ENCODE measurements at places on chromosomes 2 and 18. TPM values are rescaled to one million over a fixed set of nuclear protein-coding genes. Genes with fewer than 3 reads are reported as not detected.

DNA sequence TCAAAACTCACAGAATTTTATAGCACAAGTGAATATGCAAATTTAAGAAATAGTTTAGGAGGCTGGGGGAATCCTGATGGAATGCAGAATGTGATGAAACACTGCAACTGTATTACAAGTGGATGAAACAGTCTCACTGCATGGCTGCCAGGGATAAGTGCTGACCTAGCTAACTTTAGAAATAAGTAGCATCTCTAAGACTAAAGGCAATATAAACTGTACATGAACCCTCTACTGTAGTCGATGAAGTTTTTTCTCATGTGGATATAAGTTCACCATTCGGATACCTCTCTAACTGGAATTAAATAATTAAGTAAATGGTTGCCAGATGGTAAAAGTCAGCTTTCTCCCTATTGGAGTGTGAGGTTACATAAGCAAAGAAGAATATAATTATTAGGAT lies 777.8 kb upstream of the RAB6C start:
- H3K36me3 ChIP-seq, result no peaks in the 10 kb centered on the region
- no peak overlapping the region for H3K4me3 ChIP-seq
- DNase-seq, result no peak
- no peaks in the 10 kb centered on the region for H3K4me1 ChIP-seq

- no peaks in the 10 kb centered on the region for H3K36me3 ChIP-seq
- H3K27ac ChIP-seq, result no peak overlapping the region
- DNase-seq, result no peak
- peaks cover 9% of the 10 kb centered on the region for H3K27me3 ChIP-seq
- no peaks in the 10 kb centered on the region for H3K4me1 ChIP-seq
Observed at GRCh38 chr2:224173210-224173609, 134.1 kb upstream of the SERPINE2 start.

The SERPINB3 gene
- total RNA-seq, result not detected

GRCh38 chr2:162297925-162298552 lies 20.4 kb downstream of the IFIH1 start:
- DNase-seq, result no peak
- H3K27ac ChIP-seq, result no peak overlapping the region
- no peak overlapping the region for H3K4me3 ChIP-seq

GRCh38 chr2:203301667-203302066 lies 26.5 kb upstream of the ABI2 start:
- no peaks in the 10 kb centered on the region for H3K27me3 ChIP-seq
- H3K4me1 ChIP-seq, result no peaks in the 10 kb centered on the region
- no peak overlapping the region for H3K27ac ChIP-seq
- no peak overlapping the region for H3K4me3 ChIP-seq
- no peak for DNase-seq

DNA sequence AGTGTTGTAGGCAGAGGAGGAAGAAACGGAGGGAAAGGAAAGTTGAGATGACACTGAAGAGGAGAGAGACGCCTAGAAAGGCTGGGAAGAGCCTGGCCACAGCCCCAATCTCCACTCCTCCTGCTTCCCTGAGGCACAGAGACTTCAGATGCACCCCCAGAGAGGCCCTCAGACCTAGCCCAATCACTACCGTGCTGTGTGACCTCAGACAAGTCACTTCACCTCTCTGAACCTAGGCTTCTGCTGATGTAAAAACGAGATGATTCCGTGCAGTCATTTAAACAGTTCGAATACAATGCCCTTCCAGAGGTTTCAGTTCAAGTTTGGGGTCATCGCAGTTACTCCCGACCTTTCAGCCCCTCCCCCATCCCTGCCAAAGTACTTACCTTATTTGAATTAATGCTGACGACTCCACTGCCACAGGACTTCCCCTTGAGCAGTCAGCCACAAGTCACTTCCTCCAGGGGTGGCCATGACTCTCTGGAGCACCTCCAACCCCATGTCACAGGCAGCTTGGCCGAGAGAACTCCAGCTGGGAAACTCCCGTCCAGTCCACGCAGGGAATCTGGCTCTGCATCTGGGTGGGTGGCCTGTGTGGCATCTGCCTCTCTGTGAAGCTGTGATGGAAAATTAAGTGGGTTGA lies 105.2 kb upstream of the ID2 start:
- peak overlapping the region; percentile 60 for H3K4me3 ChIP-seq
- H3K27me3 ChIP-seq, result peaks cover 32% of the 10 kb centered on the region
- no peak for DNase-seq
- H3K4me1 ChIP-seq, result peaks cover 37% of the 10 kb centered on the region

The PCGF1 gene
- 35.9 TPM for total RNA-seq

DNA sequence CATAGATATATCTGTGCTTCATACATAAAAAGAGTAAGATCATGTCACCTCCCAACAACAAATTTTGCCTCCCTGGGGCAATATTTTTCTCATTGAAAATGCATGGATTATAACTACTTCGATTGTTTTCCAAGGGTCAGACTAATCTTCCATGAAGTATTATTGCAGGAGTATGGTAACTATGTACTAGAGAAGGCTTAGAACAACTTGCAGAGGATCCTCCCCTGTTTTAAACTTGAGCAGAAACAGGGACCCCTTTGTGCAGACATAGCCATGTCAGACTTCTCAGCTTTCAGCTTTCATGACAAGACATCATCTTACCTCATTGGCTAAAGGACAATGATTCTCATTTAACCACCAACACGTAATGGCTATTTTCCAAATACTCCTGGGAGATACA lies 13.2 kb upstream of the RAB27B start:
- no peak overlapping the region for H3K4me3 ChIP-seq
- peaks cover 45% of the 10 kb centered on the region for H3K27me3 ChIP-seq
- peaks cover 8% of the 10 kb centered on the region for H3K4me1 ChIP-seq
- no peaks in the 10 kb centered on the region for H3K36me3 ChIP-seq

DNA sequence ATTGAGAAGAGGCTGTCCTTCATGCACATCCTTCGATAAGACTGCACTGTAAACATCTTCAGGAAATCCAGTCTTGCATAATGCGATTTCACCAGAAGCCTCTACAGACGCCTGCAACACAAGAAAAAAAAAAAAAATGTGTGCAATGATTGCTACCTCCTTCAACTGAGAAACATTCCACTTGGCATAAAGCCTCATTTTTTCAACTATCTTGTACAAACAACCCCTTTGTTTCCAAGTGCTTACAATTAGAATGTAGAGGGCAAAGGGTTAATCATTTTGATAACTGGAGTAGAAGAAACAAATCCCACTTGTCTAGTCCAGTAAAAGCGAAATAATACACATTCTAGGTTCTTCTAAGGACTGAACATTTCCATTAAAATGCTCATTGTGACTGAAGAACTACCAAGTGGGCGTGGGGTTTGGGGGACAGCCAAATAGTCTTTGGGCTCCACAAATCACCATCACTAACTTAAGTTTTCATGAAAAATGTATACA lies 29.2 kb downstream of the CDH2 start:
- H3K27me3 ChIP-seq, result no peaks in the 10 kb centered on the region
- H3K4me3 ChIP-seq, result no peak overlapping the region
- no peak for DNase-seq
- H3K4me1 ChIP-seq, result no peaks in the 10 kb centered on the region

DNA sequence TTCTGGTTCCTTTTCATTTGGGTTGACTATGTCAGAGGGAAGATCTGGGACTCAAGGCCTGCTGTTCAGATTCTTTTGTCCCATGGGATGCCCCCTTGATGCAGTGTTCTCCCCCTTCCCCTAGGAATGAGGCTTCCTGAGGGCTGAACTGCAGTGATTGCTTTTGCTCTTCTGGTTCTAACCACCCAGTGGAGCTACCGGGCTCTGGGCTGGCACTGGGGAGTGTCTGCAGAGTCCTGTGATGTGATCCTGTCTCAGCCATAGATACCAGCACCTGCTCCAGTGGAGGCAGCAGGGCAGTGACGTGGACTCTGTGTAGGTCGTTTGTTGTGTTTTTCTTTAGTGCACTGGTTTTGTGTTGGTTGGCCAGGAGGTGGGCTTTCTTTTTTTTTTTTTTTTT lies 32.1 kb upstream of the RHOB start:
- DNase-seq, result no peak

The MAPK4 gene
- not detected for total RNA-seq

The CYP27C1 gene
- total RNA-seq, result not detected

DNA sequence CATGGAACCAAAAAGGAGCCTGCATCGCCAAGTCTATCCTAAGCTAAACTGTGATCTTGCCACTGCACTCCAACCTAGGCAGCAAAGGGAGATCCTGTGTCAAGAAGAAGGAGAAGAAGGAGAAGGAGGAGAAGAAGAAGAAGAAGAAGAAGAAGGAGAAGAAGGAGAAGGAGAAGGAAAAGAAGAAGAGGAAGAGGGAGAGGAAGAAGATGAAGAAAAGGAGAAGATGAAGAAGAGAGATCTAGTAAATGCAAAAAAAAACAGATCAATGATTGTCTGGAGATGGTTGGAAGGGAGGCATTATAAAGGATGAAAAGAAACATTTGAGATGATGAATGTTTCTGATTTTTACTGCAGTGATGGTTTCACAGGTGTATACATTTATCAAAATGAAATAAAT lies 1629.0 kb upstream of the PIK3C3 start:
- no peaks in the 10 kb centered on the region for H3K27me3 ChIP-seq
- DNase-seq, result no peak
- no peaks in the 10 kb centered on the region for H3K36me3 ChIP-seq

DNA sequence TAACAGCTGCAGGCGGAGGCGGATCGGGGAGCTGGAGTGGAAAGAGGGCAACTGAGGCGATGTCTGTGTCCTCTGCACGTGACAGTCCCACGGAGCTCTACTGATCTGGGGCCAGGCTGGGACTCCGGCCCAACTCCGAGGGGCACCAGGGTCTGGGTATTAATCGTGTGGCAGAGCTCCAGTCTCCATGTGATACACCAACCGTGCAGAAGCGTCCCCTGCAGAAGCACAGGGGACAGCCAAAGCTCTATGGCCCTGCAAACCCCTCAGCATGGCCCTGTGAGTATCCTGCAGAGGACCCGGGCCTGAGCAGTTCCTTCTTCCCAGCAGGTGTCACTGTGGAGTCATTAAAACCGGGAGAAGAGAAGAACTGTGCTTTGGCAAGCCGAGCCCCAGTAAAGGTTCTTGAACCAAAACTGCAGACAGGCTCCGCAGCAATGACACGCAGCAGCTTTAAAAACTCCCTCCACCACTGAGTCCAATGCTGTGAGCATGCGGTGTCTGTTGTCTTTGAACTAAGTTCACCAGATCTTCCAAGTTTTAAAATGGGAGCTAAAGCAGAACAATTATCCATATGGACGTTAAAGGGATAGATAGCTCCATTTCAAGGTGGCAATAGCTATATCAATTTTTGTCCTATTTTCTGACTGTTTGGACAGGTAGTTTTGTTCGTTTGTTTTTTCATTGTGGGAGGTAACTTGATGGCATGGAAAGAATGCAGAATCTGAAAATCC lies 79.4 kb downstream of the TMEM182 start:
- no peaks in the 10 kb centered on the region for H3K4me1 ChIP-seq
- no peaks in the 10 kb centered on the region for H3K27me3 ChIP-seq
- H3K27ac ChIP-seq, result no peak overlapping the region
- H3K4me3 ChIP-seq, result no peak overlapping the region
- peak; percentile 32 for DNase-seq

DNA sequence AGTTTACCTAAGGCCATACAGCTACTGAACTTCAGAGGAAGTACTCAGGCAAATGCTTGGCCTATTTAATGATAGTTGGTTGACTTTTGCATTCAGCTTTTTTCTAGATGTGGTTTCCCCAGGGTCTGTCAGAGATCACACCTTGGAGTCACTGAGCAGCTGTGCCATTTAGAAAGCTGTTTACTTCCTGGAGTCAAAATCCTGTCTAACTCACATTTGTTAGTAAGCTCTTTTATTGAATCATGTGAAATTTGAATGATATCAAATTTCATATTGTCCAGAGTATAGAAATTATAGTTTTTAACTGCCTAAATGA lies 7.6 kb upstream of the TRIB2 start:
- peaks cover 16% of the 10 kb centered on the region for H3K36me3 ChIP-seq
- peak overlapping the region; percentile 89 for H3K27ac ChIP-seq
- no peak for DNase-seq
- peak overlapping the region; percentile 59 for H3K4me3 ChIP-seq

DNA sequence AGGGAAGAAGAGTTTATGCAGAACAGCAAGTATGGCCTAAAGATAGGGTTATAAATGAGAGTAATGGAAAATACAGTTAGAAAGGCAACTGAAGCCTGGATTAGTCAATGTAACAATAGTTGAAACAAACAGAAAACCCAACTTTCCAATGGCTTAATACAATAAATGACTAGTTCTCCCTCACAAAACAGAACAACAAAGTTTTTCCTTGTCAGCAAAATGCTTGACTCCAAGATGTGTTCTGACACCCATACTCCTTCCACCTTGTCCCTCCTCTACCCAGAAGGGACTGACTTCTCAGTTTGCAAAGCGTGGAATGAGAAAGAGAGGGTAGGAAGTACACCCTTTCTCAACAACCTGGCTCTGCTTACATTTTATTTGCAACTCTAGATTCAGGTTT lies 191.4 kb upstream of the OSR1 start:
- H3K27me3 ChIP-seq, result peaks cover 12% of the 10 kb centered on the region
- no peaks in the 10 kb centered on the region for H3K4me1 ChIP-seq
- no peak for DNase-seq
- H3K4me3 ChIP-seq, result no peak overlapping the region
- H3K27ac ChIP-seq, result no peak overlapping the region

DNA sequence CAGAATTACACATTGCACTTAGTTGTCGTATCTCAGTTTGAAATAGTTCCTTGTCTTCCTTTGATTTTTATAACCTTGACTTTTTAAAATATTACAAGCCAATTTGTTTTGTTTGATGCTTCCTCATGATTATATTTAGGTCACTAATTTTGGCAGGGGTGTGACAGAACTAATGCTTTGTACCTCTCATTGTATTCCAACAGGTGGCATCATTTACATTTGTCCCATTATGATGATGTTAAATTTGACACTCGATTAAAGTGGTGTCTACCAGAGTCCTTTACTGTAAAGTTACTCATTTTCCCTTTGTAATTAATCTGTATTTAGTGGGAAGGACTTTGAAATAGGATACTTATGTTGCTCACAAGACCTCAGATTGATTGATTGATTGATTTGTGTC lies 21.5 kb upstream of the MFSD2B start:
- H3K36me3 ChIP-seq, result peaks cover 1% of the 10 kb centered on the region
- H3K27me3 ChIP-seq, result no peaks in the 10 kb centered on the region
- H3K27ac ChIP-seq, result no peak overlapping the region
- no peak for DNase-seq
- no peaks in the 10 kb centered on the region for H3K4me1 ChIP-seq
- H3K4me3 ChIP-seq, result no peak overlapping the region

GRCh38 chr2:132429941-132430573 lies 13.5 kb downstream of the GPR39 start:
- no peaks in the 10 kb centered on the region for H3K27me3 ChIP-seq
- no peaks in the 10 kb centered on the region for H3K4me1 ChIP-seq
- no peak overlapping the region for H3K27ac ChIP-seq
- no peak overlapping the region for H3K4me3 ChIP-seq
- H3K36me3 ChIP-seq, result no peaks in the 10 kb centered on the region

The TTN gene
- total RNA-seq, result 11.9 TPM

The NEU4 gene
- not detected for total RNA-seq

GRCh38 chr18:79399275-79400081 lies 3.7 kb downstream of the NFATC1 start:
- peaks cover 6% of the 10 kb centered on the region for H3K36me3 ChIP-seq
- peak overlapping the region; percentile 78 for H3K4me3 ChIP-seq
- DNase-seq, result peak; percentile 66

The CYTIP gene
- 233 TPM for total RNA-seq

The SERPINB10 gene
- total RNA-seq, result not detected
